GM04504 (cell line): ENCODE measurements at places on chromosomes 6 and 20.
A peak's percentile ranks its signal among the peaks of the same experiment; 100 is the strongest.

DNA sequence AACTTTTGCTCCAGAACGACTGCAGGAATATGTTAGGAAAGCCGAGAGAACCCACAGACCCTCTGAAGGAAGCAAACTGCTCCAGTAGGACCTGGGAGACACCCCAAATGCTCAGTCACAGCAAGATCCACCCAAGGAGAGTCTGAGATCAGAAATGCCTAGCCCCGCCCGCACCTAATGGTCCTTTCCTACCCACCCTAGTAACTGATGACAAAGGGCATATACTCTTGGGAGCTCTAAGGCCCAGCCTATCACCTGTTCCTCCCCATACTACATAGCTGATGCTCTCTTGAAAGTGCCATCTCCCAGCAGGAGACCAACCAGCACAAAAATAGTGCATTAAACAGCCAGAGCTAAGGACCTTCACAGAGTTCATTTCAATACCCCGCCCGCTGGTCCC is 67.6 kb downstream of the CD2AP start:
- no peak for DNase-seq

- no peak for DNase-seq
Observed at GRCh38 chr6:41626917-41627316, 11.4 kb upstream of the MDFI start.

GRCh38 chr6:169130113-169130512 is 123.5 kb downstream of the THBS2 start:
- DNase-seq = no peak

GRCh38 chr6:113140721-113141120 is 716.4 kb upstream of the MARCKS start:
- no peak for DNase-seq

DNA sequence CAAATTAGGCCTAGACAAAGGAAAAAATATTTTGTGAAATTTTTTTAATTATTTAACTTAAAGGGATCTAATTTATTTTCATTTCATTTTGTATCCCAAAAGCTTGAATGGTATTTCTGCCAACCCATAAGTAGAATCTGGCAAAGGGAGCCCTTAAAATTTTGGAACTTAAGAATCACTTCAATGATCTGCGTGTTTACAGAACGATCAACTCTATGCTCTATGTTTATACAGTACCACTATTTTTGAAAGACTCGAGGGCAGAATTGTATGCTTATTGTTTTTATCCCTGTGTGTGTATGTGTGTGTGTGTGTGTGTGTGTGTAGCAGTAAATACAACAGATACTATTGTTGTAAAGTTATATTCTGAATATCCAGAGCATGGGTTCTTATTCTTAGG is 39.2 kb downstream of the METTL24 start:
- no peak for DNase-seq

DNA sequence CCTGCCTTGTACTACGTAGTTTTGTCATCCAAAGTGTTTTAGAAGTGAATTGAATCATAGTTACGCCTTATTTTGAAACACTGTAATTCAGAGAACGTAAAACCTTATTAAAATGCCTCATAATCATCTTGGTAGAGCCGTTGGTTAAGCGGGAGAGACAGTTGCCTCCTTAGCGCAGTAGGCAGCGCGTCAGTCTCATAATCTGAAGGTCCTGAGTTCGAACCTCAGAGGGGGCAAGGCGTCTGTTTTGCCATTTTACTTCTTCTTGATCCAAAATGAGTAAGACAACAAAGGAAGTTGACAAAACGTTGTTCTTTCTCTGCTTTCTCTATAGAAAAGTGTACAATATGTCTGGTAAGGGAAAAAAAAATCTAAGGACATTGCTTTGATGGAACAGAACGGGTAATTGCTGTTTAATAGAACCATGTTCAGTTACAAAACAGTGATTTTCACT is 20.7 kb upstream of the TRIM27 start:
- no peak for DNase-seq

GRCh38 chr20:50636601-50637540 is 54.5 kb downstream of the RIPOR3 start:
- DNase-seq = no peak

DNA sequence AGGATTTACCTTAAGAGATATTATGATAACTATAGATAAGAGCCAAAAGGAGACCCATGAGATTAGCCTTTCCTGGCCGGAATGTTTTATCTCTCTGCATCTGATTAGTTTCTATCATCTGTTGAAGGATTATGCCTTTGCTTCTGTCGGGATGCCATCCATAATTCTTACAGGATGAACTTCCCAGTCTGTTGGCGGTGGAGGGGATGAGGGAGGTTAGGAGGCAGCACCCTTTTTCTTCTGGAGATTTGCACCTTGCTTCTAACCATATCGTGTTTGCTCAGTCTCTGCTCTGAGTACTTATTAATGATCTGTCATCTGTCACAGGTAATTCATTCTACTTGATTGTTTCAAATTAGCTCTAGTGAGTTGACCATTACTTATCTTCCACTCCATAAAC is 292.1 kb downstream of the KHDC1L start:
- DNase-seq = no peak

GRCh38 chr6:20932284-20932683 is 398.0 kb downstream of the CDKAL1 start:
- no peak for DNase-seq

DNA sequence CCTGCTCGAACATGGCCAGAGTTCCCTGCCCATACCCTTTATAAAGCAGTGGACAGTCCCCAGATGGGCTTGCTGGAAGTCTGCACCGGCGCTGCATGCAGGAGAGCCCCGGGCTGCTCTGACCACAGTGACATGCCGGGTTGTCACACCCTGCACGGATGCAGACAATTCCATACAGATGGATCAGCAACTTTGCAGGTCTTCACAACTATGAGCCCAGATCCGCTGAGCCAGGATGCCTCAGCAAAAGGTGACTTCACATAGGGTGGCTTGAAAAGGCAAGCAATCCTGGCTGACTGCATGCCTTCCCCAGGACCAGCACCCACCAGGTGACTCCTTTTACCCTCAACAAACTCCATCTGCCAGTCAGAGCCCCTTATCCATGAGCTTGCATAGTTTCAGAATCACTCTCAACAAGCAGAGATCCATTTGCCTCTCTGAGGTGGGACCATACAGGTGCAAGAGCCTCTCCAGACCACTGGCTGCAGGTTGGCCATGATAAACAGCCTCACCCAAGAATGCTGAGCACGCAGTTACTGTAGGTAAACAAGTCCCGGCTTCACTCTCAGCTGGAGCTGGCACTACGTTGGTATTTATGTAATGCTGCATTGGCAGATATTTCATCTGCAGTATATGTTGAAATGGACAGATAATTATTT is 183.0 kb upstream of the QKI start:
- no peak for DNase-seq

DNA sequence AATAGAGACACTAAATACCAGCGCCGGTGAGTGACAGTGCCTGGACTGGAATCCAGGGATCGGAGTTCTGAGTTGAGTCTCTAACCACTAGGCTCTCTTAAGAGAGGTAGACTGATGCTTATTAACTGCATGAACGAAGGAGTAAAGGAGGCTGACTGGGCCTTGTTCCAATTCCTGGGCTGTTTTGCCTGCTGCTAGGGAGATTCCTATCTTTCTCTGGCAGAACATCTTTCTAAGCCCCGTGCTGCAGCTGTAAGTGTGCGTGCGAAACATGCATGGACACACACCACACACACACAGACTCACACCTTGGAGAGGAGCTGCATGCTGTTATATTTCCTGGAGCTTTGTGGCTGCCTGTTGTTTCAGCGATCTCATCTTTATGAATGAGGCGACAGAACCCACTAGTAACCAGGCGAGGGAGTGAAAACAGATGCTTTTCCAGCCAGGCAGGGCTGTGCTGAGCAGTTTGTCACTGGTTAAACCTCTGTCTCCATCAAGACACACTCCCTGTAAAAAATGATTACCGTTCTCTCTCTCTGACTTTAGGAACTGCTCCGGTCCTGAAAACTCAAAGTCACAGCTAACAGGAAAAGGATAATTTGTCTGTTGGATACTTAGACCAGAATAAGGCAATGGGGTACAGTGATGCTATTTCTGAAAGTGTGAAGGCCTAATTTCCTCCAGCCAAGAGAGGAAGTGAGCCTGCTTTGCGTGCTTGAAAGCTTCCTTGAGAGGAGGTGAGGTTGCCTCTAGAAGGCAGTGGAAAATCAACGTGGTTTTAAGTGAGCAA is 157.4 kb upstream of the ZNF217 start:
- DNase-seq = peak; percentile 87

GRCh38 chr6:11753798-11754197 is 24.8 kb downstream of the ADTRP start:
- DNase-seq = no peak

DNA sequence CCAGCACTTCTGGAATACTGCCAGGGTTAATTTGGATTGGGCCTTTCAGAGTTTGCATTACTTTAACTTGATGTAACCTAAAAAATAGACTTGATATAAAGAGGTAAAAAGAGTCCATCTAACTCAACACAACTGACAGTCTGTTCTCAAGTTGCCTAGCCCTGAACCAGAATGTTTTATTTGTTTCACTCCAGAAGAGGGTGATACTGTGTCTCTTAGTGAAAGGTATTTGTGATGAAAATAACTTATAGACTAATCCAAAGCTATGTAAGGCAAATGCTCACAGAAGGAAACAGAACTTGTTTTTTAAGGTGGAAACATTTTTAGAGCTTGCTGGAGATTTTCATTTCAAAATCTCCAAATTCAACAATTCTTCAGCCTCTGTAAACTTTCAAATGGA is 469.1 kb upstream of the RUNX2 start:
- DNase-seq = peak; percentile 4

DNA sequence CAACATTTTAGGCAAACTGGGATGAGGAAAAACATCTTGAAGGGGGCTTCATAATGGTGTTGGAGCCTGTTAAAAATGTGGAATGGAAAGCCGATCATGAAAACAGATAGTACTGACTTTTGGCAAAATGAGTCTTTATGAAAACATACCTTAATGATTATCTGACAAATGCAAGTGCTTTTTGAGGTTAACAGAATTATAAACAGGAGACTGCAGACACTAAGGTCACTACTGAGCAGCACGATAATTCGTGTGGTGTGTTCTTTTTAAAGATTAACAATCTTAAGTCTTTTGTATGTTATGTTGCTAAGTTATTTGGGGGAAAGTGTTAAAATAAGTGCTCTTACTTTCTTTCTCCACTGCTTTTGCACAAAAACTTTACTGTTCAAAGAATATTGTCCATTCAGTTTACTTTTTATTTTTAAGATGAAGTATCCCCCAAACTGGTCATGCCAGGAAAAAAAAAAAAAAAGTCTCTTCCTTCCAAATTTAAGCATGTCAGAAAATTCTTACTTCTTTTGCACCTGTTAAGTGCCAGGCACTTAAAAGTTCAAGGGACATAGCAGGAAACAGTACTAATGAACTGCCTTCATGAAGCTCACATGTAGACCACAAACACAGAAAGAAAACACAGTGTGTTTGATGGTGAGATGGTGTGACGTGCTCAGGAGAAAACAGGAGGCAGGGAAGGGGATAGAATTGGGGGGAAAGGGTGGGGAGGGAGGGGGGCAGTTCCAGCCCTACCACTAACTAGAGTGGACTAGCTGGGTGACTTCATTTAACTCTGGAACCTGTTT is 73.2 kb downstream of the CDYL start:
- DNase-seq = no peak

DNA sequence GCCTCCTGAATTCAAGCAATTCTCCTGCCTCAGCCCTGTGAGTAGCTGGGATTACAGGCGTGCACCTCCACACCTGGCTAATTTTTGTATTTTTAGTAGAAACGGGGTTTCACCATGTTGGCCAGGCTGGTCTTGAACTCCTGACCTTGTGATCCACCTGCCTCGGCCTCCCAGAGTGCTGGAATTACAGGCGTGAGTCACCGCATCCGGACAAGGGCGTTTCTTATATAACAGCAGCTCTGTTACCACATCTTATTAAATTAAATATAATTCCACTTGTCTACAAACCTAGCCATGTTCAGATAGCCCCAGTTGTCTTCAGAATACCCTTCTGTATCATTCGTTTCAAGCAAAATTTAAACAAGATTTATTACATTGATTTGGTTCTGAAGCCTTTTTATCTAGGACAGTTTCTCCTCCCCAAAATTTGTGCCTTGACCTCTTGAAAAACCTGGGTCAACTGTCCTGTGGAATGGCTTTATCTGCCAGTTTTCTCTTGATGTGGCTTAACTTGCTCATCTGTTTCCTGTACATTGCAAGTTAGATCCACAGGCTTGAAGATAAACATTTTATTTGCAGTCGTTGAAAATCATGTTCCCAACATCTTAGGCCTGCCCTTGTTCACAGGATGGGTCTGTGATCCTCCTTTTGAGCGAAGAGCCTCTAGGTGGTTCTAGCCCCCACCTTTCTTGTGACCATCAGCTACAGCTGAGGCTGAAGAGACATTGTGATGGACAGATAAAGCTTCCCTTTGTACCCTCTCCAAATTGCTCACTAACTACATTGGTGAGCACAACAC is 132.2 kb downstream of the ARID1B start:
- DNase-seq = no peak

GRCh38 chr20:21286775-21287174 is 16.4 kb upstream of the XRN2 start:
- DNase-seq = no peak

DNA sequence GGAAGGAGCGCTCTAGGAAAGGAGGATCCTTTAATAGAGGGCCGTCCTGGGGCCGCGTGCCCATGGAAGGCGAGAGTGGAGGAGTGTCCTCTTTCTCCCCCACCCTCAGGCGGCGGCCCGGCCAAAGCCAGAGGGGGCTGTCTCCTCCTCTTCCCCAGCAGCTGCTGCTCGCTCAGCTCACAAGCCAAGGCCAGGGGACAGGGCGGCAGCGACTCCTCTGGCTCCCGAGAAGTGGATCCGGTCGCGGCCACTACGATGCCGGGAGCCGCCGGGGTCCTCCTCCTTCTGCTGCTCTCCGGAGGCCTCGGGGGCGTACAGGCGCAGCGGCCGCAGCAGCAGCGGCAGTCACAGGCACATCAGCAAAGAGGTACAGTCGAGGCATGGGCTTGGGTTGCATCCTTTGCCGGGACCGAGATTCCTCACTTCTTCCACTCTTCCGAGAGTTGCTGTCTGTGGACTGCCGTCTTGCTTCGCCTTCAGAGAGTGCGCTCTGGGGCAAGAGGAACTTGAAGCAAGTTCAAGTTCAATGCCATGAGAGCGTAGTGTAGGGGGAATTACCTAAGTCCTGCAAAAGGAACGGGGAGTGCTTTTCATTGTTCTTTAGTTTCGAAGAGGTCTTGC is at the start of gene LAMA2:
Gene LAMA2, plus strand, starts transcription at position 148 of the 621 bp plus-strand sequence. Its CDS starts 108 bp downstream, at position 256.
- peak; percentile 71 for DNase-seq

DNA sequence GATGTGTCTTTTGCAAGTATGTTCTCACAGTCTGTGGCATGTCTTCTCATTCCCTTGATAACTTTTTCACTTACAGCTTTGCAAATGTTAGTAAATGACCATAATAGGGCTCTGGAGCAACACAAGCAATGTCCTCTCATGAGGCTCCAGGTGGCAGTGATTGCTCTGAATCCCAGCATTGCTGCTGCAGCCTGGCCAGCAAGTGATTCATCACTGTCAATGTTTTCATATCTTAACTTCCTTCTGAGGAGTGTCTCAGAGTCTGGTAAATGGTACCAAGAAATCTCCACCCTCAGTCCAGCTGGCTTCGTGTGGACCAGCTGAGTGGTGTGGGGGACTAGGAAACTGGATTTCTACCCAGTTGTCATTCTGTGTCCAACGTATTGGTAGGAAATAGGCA is 139.6 kb downstream of the MYLK4 start:
- no peak for DNase-seq
